ENCODE measurements at places on chromosomes 4 and X.

DNA sequence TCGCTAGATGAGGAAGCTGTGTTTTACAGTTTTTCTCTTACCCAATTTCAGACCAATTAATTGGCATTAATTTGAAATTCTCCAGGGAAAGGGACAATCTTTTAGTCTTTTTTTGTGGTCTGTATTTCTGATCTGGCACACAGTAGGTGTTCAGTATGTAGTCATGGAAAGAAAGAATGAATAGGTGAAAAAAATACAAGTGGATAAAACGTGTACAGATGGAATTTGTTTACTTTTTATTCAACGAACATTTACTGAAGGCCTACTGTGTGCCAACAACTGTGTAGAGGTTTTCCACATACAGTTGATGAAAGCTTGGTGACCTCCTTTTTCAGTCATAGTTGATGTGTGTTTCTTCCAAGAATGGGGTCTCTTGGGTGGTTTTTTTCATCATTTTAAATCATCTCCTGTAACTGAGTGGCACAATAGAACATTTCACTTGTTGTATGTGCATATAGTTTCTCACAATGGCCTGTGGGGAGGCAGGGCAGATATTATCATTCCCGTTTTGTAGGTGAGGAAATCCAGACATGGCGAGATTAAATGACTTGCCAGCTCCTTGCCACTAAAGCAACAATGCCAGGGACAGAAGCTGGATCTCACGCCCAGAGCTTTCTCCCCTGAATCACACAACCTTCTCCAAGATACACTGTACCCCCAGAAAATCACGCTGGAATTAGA, 102.4 kb downstream of the CEP135 start:
- no peaks in the 10 kb centered on the region for H3K36me3 ChIP-seq
- H3K27ac ChIP-seq, result no peak overlapping the region
- DNase-seq, result no peak

DNA sequence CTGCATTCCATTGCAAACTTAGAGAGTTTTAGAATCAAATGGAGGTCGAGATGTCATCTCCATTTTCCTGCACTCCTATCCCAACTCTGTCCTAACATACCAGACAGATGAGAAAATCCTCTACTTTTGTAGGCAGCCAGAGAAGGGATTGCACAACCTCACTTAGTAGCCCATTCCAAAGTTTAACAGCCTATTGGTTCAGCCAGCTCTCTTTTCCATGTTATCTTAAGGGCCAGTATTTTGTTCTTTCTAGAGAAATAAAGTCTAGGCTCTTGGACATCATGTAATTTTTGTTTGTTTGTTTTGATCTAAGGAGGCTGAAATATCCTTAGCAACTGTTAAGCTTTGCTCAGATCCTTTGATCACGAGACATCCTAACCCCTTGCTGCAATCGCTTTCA, 173.0 kb downstream of the COX18 start:
- no peak for DNase-seq
- peaks cover 2% of the 10 kb centered on the region for H3K27me3 ChIP-seq
- no peak overlapping the region for H3K4me3 ChIP-seq
- H3K4me1 ChIP-seq, result no peaks in the 10 kb centered on the region
- no peaks in the 10 kb centered on the region for H3K36me3 ChIP-seq

- no peaks in the 10 kb centered on the region for H3K36me3 ChIP-seq
- H3K27me3 ChIP-seq, result no peaks in the 10 kb centered on the region
- H3K27ac ChIP-seq, result no peak overlapping the region
- no peak overlapping the region for H3K4me3 ChIP-seq
- no peak for DNase-seq
Measured at GRCh38 chr4:3418029-3418762, 23.6 kb upstream of the HGFAC start.

GRCh38 chrX:19178402-19178801, 56.1 kb upstream of the ADGRG2 start:
- H3K4me3 ChIP-seq, result no peak overlapping the region
- H3K27me3 ChIP-seq, result no peaks in the 10 kb centered on the region
- no peak for DNase-seq
- H3K36me3 ChIP-seq, result no peaks in the 10 kb centered on the region
- H3K4me1 ChIP-seq, result no peaks in the 10 kb centered on the region

DNA sequence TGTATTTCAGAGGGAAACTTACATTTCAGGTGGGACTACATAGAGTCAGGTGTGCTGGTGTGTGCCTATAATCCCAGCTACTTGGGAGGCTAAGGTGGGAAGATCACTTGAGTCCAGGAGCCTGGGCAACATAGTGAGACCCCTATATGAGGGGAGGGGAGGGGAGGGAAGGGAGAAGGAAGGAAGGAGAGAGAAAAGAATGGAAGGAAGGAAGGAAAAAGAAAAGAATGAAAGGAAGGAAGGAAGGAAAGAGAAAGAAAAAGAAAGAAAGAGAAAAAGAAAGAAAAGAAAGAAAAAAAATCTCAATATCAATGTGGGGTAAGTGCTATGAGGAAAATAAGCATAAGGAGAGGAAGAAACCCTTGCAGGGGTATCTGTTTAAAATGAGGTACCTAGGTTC, 43.6 kb upstream of the RAB33B start:
- no peaks in the 10 kb centered on the region for H3K36me3 ChIP-seq
- H3K27ac ChIP-seq, result no peak overlapping the region
- no peak overlapping the region for H3K4me3 ChIP-seq
- DNase-seq, result no peak
- no peaks in the 10 kb centered on the region for H3K4me1 ChIP-seq
